ENCODE measurements at places on chromosomes 1 and 21.

- no peak for DNase-seq
These were observed 11.1 kb downstream of the EFCAB7 start for GRCh38 chr1:63534406-63534805.

DNA sequence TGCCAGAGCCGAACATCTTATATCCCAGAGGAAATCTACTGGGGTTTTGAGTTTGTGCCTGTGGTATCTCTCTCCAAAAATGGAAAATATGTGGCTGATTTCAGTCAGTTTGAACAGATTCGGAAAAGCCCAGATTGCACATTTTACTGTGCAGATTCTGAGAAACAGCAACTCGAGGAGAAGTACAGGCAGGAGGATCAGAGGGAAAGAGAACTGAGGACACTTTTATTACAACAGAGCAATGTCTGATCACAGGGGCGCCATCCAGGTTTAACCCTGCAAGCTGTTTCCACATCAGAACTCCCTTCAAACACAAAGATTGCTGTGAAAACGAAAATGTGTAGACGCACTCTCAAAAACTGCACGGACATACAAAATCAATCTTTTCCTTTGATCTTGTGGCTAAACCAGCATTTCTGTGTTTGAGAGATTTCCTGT is 43.4 kb downstream of the KCNJ15 start:
- no peak for DNase-seq

DNA sequence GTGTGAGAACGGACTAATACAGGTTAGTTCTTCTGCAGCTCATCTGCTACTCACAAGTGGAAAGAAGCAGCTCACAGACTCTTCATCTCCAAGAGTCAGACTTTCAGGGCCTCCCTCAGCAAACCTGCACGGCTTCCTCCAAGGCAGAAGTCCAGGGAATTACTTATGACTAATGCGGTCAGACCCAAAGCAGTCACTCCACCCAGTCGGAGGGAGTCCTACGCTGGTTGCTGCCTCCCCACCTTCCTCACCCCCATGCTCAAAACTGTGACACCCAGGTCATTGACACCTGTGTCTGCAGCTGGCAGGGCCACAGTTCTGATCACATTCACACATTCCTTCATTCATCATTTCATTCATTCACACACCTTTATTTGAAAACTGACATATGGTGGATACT is 38.4 kb upstream of the PRDM2 start:
- DNase-seq: no peak

- no peak for DNase-seq
These were observed 249.2 kb downstream of the NCAM2 start for GRCh38 chr21:21247424-21247823.

- no peak for DNase-seq
These were observed 6.6 kb downstream of the NID1 start for GRCh38 chr1:236058141-236058934.
